ENCODE measurements at places on chromosomes 1 and 21. TPM values are rescaled to one million over a fixed set of nuclear protein-coding genes. Genes with fewer than 3 reads are reported as not detected.
A peak's percentile ranks its signal among the peaks of the same experiment; 100 is the strongest.

PTGFR gene
- 3.7 TPM for total RNA-seq

TNFRSF4 gene
- total RNA-seq: 5.1 TPM

GUCA2B gene
- not detected for total RNA-seq

IVL gene
- not detected for total RNA-seq

COL11A1 gene
- total RNA-seq: 0.35 TPM

SPRR2F gene
- not detected for total RNA-seq

GPR25 gene
- total RNA-seq: 0.19 TPM

CSRP1 gene
- total RNA-seq: 236 TPM

FOXD2 gene
- total RNA-seq: 0.82 TPM

LCE1C gene
- total RNA-seq: not detected

ACAP3 gene
- total RNA-seq: 39.5 TPM

OR2W3 gene
- total RNA-seq: not detected

TINAGL1 gene
- 246 TPM for total RNA-seq

GRCh38 chr1:231584117-231584516 lies 42.5 kb upstream of the DISC1 start:
- no peak for DNase-seq

GRCh38 chr1:113905435-113905861 lies 322 bp downstream of the DCLRE1B start:
- no peak for DNase-seq

DNA sequence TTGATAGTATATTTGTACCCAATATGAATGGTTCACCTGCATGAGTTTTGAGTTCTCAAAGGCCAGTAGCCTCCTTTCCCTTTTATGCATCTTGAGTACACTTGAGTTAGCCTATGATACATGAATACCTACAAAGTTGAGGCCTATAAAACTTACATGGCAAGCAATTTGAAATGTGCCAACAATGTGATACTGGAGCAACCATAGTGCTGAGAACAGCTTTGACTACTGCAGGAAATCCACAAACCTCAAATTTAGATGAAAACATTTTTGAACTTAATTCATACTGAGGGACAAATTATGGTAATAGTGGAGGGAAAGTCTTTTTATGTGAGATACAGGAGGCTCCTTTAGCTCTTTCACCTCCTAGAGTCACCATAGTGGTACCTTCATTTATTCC lies 37.4 kb downstream of the LEPR start:
- no peak for DNase-seq

DNA sequence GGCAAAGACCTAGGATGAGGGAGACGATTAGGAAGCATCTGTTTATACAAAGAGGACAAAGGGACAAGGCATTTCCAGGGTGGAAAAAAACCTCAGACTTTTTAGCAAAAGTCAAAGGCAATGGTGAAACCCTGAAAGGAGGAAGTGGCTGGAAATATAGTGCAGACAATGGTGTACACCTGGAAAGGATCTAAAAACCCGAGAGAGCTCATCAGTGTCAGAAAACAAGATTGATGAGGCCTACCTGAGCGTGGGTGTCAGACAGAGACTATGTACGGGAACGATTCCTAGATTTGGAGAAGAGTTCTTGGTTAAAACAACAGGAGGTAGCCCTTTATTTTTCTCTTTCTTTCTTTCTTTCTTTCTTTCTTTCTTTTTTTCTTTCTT lies 68.8 kb upstream of the HUNK start:
- no peak for DNase-seq

DNA sequence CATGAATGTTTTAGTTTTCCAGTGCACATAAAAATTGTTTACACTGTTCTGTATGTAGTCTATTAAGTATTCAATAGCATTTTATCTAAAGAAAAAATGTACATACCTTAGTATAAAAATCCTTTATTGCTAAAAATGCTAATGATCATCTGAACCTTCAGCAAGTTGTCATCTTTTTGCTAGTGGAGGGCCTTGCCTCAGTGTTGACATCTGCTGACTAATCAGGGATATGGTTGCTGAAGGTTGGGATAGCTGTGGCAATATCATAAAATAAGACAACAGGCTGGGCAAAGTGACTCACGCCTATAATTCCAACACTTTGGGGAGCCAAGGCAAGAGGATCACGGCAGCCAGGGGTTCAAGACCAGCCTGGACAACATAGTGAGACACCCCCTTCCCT lies 9.0 kb downstream of the DYNLT5 start:
- no peak for DNase-seq

DNA sequence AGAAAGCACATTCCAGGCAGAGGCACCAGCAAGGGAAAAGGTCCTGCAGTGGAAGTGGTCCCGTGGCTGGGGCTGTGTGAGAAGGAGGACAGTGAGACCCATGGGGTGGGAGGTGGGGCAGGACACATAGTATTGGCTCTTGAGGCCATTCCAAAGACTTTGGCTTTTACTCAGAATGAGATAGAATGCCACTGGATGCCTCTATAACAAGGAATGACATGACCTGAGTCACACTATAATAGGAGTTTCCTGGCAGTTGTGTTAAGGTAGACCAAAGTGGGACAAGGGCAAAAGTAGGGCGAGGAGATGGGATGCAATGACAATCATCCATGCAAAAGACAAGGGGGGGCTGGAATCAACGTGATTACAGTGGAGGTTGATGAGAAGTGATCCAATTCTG lies 24.7 kb upstream of the LAMC2 start:
- DNase-seq: no peak

DNA sequence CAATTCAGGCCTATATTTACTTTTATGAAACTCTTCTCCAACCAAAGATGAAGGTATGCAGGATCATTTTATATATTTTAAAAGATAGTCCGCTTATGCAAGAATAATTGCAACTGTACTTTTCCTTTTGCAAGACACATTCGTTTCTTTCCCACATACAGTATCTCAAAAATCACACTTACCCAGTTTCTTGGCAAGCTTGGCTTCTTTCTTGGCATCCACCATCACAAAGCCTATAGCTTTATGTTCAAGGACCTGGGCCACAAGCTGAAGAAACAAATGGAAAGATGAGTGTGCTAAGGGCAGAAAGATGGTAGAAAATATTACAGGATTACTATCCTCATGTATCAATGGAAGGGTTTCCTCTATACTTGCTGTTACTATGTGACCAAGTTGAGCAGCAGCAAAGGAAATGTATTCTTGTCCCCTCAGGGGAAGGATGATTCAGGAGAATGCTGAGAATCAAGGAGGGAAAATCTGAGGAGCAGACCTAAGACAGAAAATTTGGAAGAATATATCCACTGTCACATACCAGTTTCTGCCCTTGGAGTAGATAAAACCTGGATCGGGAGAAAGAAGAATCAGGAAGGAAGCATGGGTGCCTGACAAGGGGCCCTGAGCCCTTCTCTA lies 23.8 kb downstream of the CASQ2 start:
- DNase-seq: no peak

DNA sequence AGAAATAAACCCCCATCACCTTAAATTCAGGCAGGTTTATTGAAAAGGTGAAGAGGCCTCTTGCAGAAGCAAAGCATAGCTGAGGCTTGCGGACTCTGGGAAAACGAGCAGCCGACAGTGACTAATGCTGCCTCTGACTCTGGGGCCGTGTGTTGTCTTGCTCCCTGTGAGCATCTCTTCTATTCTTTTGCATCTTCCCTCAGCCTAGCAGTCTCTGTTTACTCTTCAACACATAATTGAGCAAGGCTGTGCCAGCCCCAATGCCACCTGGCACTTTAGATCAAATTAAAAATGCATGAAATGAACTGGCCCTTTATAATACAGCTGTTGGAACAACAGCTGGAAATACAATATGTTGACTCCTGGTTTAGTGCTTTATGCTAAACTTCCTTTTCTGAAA lies 18.4 kb upstream of the REG4 start:
- no peak for DNase-seq

DNA sequence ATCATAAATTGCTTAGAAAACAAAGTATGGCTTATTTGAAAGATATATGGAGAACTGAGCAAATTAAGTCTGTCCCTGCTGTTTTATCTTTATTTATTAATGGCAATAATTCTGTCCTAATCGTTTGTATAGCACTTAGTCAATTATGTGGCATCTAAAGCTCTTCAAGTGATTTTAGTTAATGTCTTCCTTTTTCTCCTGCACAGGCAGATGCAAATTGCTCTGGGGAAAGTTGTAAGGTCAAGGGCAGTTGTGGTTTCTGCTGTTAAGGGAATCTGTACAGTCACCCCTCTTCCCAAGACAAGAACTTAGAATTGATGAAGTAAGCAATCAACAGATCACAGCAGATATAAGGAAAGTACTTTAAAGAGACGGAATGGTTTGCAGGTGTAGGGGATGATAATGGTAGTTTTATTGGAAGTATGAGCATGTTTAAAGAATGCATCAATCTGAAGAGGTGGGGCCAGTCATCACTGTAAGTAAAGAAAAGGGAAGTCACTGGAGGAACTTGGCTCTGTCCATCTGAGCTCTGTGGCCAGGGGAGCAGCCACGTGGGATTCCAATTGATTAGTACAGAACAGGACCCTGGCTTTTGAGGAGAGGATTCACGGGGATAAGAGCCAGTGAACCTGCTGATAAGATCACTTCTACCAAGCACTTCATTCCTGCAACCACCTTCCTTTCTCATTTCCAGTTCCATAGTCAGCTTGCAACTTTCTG lies 116.0 kb upstream of the KCNJ6 start:
- DNase-seq: no peak

DNA sequence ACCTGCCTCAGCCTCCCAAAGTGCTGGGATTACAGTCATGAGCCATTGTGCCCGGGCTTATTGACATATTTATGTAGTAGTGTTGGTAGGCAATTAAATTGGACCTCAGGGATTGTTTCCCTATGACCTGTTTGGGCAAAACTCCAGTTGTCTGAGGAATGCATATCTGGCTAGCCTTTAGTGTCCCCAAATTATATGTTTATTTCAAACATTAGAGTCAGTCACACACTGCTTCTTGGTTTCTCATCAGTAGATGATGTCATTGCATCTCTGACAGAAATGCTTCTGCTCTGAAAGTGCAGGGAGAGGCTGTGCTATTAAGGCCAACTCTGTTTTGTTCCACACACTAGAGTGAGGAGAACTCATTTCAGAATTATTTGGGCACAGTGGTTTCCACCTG lies 12.5 kb downstream of the PIP5K1A start:
- no peak for DNase-seq

DNA sequence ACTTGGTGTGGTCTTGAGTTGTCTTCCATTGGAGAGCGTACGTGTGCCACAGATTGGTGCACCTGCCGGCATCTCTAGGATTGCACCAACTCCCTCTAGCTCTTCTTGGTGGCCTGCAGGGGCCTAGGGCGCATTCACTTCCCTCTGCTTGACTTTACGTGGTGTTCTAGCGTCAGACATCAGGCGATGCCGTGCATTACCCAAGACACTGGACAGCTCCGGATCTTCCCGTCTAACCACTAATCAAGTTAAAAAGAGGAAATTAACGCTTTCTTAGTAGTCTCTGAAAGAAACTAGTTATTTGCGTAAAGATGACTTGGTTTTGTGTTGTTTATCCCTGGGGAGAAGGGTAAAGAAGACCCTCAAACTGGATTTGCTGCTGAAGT lies 510 bp upstream of the IL10RB start:
- DNase-seq: peak; percentile 78

GRCh38 chr21:36847189-36847588 lies 119.3 kb downstream of the HLCS start:
- no peak for DNase-seq

DNA sequence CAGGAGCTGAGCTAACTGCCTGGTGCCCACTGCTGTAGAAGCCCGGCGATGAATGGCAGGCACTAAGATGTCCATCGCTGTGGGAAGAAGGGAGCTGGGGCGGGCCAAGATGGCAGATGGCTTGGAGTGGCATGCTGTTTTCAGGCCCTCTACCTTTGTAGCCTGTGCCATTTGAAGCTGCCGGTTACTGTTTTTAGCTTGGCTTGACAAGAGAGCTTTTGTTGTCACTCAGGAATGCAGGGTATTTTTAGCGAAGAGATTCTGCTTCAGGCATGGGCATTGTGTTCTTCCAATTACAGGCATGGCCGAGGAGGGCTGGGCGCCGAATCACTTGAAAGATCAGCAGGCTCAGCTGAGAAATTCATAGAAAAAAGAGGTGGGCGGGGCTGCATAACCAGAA lies 348.7 kb downstream of the RPS6KC1 start:
- DNase-seq: no peak

DNA sequence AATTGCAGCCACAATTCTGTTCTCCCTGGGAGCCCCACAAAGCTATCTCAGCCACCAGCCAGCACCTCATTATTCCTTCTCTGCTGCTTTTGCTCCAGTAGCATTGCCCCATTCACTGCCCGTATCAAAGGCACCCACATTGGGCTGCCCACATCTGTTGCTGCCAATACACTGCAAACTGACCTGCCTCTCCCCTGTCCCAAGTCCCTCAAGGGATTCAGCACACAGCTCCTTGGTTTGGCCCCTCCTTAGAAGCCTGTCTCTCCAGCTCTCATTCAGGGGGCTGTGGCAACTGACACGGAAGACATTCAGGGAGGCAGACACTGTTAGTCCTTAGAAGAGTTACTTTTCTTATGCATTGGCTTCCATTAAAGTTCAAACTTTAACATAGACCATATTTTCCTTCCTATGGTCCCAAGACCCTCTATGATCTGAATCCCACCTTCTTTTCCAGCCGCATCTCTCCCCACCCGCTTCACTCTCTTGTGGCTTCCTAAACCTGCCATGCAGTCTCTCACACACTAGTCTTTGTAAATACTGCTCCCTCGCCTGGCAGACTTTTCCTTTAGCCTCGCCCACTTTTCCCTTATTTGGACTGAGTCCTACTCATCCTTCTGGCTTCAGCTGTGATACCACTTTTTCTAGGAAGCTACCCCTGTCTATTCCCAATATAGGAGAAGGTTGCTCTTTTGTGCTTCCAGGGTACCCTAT lies 19.3 kb upstream of the KLHDC8A start:
- peak; percentile 28 for DNase-seq

- DNase-seq: no peak
Measured at GRCh38 chr1:185279571-185279970, 37.5 kb downstream of the IVNS1ABP start.

DNA sequence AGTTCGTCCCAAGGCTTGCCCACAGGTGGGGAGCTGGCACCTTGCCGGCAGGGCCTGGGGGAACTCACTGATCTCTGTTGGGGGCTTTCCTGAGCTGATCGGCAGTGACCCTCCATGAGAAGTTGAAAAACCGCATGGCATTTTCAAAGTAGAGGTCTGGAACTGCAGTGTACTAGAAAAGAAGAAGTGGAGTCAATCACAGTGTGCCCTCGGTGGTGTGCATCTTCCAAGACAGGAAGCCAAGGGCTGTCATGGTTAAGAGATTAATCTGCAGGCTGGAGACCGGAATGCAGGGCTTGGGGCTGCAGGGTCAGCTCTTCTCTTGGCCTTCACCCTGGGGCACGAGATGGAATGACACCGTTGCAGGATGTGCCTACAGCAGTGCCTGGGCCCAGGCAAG lies 56.8 kb downstream of the ECE1 start:
- no peak for DNase-seq

GRCh38 chr1:177592624-177593023 lies 377.2 kb downstream of the SEC16B start:
- DNase-seq: no peak

GRCh38 chr1:10211805-10212410 lies 1.5 kb downstream of the KIF1B start:
- peak; percentile 59 for DNase-seq

GRCh38 chr1:23278717-23279116 lies 61.4 kb upstream of the HTR1D start:
- no peak for DNase-seq

- no peak for DNase-seq
Measured at GRCh38 chr1:65055747-65056146, 89.4 kb upstream of the JAK1 start.

- DNase-seq: peak; percentile 53
Measured at GRCh38 chr1:177800400-177801088, 169.3 kb downstream of the SEC16B start.
